ENCODE measurements at places on chromosomes 6 and 20.

- no peak for DNase-seq
Observed at GRCh38 chr6:46184114-46184513, 13.3 kb upstream of the ENPP5 start.

- no peak for DNase-seq
Observed at GRCh38 chr6:65449926-65450325, 257.1 kb downstream of the EYS start.

- DNase-seq, result peak; percentile 72
Observed at GRCh38 chr20:43949741-43950618, 35.3 kb downstream of the TOX2 start.

GRCh38 chr6:89433252-89434149 is 549 bp downstream of the ANKRD6 start:
- DNase-seq, result peak; percentile 53

DNA sequence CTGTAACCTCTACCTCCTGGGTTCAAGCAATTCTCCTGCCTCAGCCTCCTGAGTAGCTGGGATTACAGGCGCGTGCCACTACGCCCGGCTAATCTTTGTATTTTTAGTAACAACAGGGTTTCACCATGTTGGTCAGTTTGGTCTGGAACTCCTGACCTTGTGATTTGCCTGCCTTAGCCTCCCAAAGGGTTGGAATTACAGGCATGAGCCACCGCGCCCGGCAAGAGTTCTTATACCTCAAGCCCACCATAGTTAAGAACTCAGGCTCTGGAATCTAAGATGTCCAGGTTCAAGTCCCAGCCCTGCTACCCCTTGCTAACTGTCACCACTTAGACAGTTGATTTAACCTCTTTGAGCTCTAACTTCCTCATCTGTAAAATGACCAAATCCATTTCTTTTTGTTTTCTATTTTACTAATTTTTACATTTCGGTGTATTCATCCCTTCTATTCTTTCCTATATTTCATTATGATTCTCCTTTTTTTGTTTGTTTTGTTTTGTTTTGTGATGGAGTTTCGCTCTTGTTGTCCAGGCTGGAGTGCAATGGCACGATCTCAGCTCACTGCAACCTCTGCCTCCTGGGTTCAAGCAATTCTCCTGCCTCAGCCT is 104.8 kb upstream of the ZNF217 start:
- DNase-seq, result no peak

Data from natural killer cell (primary cell).